ENCODE measurements at places on chromosomes 16 and 17.

DNA sequence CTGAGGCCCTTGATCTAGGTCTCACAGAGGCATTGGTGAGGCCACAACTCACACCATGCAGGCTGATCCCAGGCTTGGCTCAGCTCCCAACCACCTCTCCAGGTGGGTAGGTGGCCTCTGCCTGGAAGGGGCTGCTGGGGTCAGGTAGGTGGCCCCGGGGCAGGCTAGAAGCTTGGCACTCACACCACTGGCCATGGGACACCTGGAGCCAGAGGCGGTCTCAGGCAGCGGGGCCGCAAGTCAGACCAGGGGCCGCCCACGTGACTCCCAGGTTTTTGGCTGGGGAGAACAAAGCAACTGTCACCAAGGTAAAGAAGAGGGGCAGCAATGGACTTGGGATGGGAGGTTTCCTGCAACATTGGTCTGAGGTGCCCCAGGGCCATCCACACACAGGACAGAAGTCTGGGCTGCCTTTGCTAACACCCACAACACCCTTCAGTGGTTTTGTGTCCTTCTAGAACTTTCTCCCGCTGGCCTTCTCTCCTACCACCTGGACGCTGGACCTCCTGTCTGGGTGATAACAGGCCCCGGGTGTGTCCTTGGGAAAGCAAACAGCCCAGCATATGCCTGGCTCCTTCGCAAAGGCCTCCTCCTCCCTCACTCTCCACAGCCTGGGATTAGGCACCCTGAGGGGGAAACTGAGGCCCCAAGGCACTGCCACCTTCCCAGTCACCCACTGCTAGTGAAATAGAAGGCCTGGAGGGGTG is 16.4 kb downstream of the C16orf74 start:
- no peak for DNase-seq

DNA sequence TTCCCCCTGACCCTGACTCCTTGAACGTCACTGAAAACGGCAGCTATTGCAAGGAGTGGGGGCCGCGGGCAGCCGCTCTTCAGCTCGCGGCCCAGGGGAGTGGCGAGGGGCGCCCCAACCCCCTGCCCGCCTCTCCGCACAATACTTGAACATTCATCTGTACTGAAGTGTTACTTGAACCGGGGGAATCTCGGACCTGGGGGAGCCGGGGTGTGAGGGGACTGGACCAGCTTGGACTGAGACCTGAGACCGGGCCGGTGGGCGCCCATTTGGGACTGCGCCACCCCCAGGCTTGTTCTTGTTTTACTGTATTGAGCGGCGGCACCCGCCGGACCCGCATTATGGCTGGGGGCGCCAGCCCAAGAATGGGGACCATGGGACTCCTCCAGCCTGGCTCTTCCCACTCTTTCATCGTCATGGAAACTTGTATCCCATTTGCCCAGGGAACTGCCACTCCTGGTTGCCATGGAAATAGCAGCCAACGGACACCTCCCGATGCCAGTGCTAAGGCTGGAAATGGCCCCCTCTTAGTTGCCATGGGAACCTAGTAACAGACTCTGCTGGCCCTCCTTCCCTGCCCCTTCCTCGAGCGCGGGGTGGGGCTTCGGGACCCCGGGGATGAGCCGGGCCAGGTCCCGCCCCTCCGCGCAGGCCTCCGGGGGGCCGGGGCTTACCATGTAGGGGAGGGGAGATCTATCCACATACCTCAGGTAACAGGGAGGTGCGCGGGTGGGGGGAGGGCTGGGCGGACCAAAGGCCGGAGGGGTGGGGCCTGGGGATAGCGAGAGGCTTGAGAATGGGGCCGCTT is 805 bp upstream of the ORAI3 start:
- no peak for DNase-seq

GRCh38 chr17:57916925-57917858 is 38.0 kb downstream of the CUEDC1 start:
- peak; percentile 72 for DNase-seq

DNA sequence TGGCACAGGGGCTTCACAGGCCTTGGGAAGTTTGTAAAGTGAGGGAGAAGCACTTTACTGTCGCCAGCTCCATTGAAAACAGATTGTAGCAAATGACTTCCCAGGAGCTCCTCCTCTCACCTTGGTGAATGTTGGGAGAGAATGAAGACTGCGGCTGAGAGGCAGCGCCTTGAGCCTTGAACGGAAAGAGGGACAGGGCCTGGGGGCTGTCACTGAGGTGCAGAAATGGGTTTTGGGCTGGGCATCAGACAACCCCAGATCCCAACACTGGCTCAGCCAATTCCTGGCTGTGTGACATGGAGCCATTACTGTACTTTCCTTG is 603 bp upstream of the MRTFB start:
- no peak for DNase-seq

DNA sequence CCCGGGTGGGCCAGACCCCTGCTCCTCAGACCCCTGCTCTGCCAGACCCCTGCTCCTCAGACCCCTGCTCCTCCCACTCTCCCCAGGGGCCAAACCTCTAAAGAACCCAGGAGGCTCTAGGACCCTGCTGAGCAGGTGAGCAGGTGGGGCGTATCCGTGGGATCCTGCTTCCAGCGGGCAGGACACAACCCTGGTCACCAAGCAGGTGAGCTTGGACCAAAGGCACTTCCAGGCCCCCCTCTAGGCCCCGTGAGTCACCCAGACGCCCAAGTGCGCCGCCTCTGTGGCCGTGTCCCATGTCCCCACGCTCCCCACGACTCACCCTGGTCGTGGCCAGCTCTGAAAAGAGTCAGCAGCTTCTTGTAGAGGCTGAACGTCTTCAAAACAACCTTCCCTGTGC is 5.0 kb downstream of the CYBC1 start:
- DNase-seq: no peak

- DNase-seq: no peak
Measured at GRCh38 chr17:47714773-47715396, 18.2 kb upstream of the TBX21 start.

DNA sequence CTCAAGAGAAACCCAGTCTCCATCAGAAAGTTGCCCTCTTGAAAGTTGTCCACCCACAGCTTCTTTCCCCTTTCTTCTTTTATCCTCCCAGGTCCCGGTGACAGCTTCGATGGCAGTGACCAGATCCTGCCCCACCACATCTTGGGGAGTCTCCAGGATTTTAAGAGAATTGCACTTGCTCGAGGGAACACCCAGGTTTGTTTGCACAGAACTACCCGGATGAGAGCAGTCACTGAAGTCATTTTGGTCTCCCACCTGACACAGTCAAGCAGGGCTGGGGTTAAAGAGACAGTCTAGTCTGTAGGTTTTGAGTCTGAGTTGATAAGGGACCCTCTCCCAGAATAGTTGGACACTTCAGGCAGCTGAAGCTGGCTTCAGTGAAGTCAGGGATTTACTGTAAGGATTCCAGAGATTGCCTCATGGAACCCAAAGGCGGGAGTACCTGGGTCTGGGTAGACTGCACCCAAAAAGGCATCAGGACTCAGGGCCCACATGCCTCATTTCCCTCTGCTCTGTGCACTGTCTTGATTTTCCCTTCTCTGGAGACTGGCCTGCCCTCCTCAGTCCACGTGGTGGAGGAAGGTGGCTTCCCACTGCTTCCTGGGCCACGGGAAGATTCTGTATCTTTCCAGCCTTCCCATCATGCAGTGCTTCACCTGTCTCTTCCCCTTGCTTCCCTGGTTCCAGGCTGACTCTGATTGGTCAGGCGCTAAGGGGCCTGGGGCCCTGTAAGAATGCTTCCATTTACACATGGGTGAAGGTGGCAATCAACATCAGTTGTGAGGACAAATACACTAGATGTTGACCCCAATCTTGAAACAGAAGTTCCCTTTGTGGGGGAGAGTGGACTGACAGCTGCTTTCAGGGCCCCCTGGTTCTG is 9.5 kb downstream of the MYCBPAP start:
- DNase-seq: no peak

DNA sequence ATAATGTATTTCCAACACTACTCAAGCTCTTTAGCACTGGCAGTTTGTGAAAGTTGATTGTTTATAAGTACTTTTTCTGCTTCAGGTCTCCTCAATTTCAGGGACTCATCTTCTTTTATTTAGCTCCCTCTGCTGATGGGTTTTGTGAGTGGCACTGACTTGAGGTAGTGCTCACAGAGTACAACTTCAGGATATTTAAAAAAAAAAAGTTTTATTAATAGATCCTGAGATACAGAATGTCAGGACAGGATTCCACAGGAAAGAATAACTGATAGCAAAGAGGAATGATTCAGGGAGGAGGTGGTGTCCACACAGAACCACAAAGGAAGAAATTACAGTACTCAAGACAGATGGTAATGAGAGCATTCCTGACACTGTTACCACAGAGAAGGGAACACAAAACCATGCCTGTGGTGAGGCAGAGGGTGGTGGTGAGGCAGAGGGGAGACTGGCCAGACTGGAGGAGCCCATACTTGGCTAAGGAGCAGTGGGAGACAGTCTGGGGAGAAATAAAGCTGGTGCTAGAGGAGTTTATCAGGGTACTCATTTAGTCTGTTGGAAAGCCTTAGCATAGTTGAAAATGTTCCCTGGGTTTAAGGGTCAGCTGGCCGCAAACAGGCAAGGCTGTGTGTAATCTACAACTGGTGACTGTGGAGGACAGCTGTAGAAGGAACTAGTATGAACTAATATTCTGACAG is 63.7 kb downstream of the SPAG9 start:
- peak; percentile 41 for DNase-seq

GRCh38 chr16:68100488-68100887 is 15.3 kb downstream of the NFATC3 start:
- DNase-seq: no peak

- no peak for DNase-seq
Measured at GRCh38 chr16:66984892-66985311, 3.5 kb upstream of the CES4A start.
